ENCODE measurements at places on chromosomes 7 and 10. TPM values are rescaled to one million over a fixed set of nuclear protein-coding genes. Genes with fewer than 3 reads are reported as not detected.

Gene AMPH
- total RNA-seq = 4.4 TPM

Gene PDLIM1
- 25.0 TPM for total RNA-seq

Gene CTAGE8
- total RNA-seq = 2.4 TPM

Gene MCU
- 35.7 TPM for total RNA-seq

GRCh38 chr10:68869623-68870022 is 31.5 kb upstream of the DDX50 start:
- no peak for DNase-seq
- H3K27ac ChIP-seq = no peak overlapping the region
- no peak overlapping the region for H3K4me3 ChIP-seq
- H3K4me1 ChIP-seq = peaks cover 20% of the 10 kb centered on the region
- H3K27me3 ChIP-seq = no peaks in the 10 kb centered on the region
- no peaks in the 10 kb centered on the region for H3K36me3 ChIP-seq

DNA sequence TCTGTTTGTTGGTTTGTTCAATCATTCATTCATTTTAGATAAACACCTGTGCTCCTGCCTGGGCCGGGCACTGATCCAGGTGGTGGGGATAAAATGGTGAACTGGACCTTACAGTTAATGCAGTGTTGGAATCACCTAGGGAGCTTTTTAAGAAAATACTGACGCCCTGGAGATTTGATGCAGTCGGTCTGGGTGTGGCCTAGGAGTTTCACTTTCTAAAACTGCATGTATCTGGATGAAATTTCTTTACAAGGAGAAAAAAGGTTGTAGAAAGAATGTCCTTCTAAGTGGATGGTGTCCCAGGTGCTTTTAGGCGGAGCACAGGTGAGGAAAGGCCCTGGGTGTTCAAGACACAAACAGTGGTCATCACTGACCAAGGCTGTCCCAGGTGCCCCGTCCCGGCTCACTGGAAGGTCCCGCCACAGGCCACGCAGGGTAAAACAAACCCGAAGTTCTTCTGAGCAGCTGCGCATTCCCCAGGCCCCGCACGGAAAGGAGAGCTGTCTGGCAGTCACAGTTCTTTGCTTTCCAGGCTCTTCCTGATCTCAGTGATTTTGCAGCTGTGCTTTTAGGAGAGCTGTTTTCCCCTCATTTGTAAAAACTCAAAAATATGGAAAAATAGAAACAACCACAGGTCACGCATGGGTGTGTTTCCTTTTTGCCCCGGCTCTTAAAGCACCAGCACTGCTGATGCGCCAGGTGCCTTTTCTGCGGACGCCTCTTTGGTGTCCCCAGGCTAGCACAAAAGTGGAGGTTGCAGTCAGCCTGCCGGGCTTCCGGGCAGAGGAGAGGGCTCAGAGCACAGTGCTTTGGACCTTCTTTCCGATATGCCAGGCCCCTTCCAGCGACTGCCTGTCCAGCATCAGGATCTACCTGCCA is 161.9 kb downstream of the GRK5 start:
- H3K27me3 ChIP-seq = peaks cover 2% of the 10 kb centered on the region
- H3K4me3 ChIP-seq = no peak overlapping the region
- peaks cover 23% of the 10 kb centered on the region for H3K4me1 ChIP-seq
- no peak for DNase-seq
- no peak overlapping the region for H3K27ac ChIP-seq

GRCh38 chr10:78483641-78484040 is 450.0 kb downstream of the RPS24 start:
- H3K27me3 ChIP-seq = peaks cover 10% of the 10 kb centered on the region
- no peak overlapping the region for H3K27ac ChIP-seq
- H3K4me1 ChIP-seq = no peaks in the 10 kb centered on the region
- no peaks in the 10 kb centered on the region for H3K36me3 ChIP-seq
- no peak overlapping the region for H3K4me3 ChIP-seq
- no peak for DNase-seq

DNA sequence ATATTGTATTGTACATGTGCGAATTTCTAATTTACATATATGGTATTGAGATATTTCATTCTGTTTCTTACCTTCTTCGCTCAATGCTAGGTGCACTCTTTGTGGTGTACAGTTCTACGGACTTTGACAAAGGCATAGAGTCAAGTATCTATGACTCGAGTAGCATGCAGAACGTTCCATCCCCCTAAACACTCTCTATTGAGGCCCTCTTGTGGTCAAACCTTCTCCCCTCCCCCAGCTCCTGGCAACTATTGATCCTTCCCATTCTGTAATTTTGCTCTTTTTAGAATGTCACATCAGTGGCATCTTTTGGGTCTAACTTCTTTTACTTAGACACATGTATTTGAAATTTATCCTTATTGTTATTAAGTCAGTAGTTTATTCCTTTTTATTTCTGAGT is 30.7 kb upstream of the GDF10 start:
- no peak for DNase-seq
- peaks cover 4% of the 10 kb centered on the region for H3K27me3 ChIP-seq
- H3K27ac ChIP-seq = no peak overlapping the region
- no peaks in the 10 kb centered on the region for H3K4me1 ChIP-seq
- no peak overlapping the region for H3K4me3 ChIP-seq

GRCh38 chr7:142357953-142358520 is 100.2 kb upstream of the PRSS58 start:
- H3K27me3 ChIP-seq = no peaks in the 10 kb centered on the region
- DNase-seq = peak; percentile 72
- H3K27ac ChIP-seq = no peak overlapping the region
- H3K36me3 ChIP-seq = no peaks in the 10 kb centered on the region
- H3K4me1 ChIP-seq = peaks cover 15% of the 10 kb centered on the region

GRCh38 chr7:83105063-83105462 is 57.6 kb downstream of the PCLO start:
- no peak overlapping the region for H3K27ac ChIP-seq
- H3K36me3 ChIP-seq = no peaks in the 10 kb centered on the region
- no peak overlapping the region for H3K4me3 ChIP-seq
- H3K27me3 ChIP-seq = no peaks in the 10 kb centered on the region
- no peaks in the 10 kb centered on the region for H3K4me1 ChIP-seq

- H3K4me3 ChIP-seq = no peak overlapping the region
- no peaks in the 10 kb centered on the region for H3K27me3 ChIP-seq
- no peak overlapping the region for H3K27ac ChIP-seq
- DNase-seq = no peak
- H3K36me3 ChIP-seq = peaks cover 11% of the 10 kb centered on the region
Measured at GRCh38 chr10:99870123-99870730, 87.8 kb downstream of the ABCC2 start.
